ENCODE measurements at places on chromosomes 1 and 21.
A peak's percentile ranks its signal among the peaks of the same experiment; 100 is the strongest.

- peaks cover 19% of the 10 kb centered on the region for H3K4me1 ChIP-seq
- H3K36me3 ChIP-seq, result no peaks in the 10 kb centered on the region
- no peaks in the 10 kb centered on the region for H3K27me3 ChIP-seq
- DNase-seq, result peak; percentile 89
- H3K27ac ChIP-seq, result peak overlapping the region; percentile 92
- peak overlapping the region; percentile 75 for H3K4me3 ChIP-seq
These were observed 18.7 kb downstream of the KIAA2013 start for GRCh38 chr1:11907275-11908094.

DNA sequence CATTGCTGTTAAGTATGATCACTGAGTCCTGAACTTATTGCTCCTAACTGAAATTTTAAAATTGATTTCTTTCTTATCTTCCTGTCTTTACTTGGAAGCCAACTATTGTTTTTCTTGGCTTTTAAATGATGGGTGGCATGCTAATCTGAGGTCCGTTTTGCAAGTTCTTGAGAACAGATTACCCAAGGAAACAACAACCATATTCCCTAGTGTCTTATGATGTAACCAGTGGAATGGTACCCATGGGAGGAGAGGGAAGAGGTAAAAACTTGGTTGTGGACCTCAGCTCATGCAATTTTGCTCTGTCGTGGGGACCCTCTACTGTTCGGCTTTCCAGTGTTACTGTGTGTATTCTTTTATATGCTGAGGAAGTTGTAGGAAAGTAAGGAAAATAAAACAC is 454.8 kb upstream of the ADAMTS5 start:
- DNase-seq, result no peak
- H3K27me3 ChIP-seq, result no peaks in the 10 kb centered on the region
- peak overlapping the region; percentile 45 for H3K27ac ChIP-seq
- peaks cover 43% of the 10 kb centered on the region for H3K4me1 ChIP-seq

- H3K4me3 ChIP-seq, result no peak overlapping the region
- peaks cover 64% of the 10 kb centered on the region for H3K4me1 ChIP-seq
- DNase-seq, result no peak
- H3K36me3 ChIP-seq, result no peaks in the 10 kb centered on the region
- no peak overlapping the region for H3K27ac ChIP-seq
These were observed 119.7 kb downstream of the TGFB2 start for GRCh38 chr1:218464871-218465270.

DNA sequence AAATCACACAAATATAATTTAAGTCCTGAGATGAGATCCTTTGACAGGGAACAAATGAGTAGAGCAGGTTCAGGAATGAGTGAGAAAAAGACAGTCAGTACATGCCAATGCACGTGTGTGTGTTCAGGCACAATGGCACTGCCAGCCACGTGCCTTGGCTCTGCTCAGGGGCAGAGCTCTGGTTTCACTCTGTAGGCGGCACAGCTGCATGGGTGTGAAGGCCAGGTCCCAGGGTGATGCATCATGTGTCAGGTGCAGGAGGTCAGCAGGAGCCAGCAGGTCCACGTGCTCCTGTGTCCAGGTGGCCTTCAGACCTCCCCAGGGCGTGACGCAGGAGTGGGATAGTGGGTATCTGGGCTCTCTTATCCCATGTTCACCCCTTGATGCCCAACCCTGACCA is 386.1 kb downstream of the KCNH1 start:
- no peaks in the 10 kb centered on the region for H3K4me1 ChIP-seq
- no peak for DNase-seq
- no peaks in the 10 kb centered on the region for H3K36me3 ChIP-seq
- no peak overlapping the region for H3K27ac ChIP-seq
- H3K27me3 ChIP-seq, result peaks cover 28% of the 10 kb centered on the region

DNA sequence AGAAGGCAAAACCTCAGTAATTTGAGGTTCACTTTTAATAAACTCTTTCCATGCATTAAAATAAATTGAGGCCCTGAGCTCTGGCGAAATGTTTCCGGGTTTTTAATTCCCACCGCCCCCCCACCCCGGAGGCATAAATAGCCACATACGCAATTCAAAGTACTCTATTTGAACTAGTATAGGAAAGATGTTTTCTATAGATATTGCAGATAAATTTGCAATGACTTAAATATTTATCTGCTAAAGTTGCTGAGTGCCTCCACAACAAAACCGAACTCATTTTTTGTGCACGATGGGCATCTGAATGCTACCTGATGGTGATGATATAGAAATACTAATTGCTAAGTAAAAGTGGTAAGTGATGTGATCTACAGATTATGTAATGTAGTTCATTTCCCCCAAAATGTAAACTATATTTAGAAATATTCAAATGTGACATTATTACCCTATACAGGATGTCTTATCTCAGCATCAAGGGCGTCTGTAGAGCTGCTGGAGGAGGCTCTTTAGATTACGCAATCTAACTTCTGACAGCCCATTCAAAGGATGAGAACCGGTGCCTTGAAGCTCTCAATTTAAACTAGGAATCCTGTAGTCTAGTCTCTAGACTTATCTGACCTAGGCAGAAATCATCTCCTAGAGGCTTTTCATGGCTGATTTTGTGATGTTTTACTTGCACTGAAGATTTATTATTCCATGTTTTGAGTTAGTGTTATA is 8.5 kb downstream of the IRF2BP2 start:
- H3K4me3 ChIP-seq, result peak overlapping the region; percentile 87
- peaks cover 20% of the 10 kb centered on the region for H3K36me3 ChIP-seq
- H3K27me3 ChIP-seq, result no peaks in the 10 kb centered on the region
- no peak for DNase-seq
- H3K4me1 ChIP-seq, result peaks cover 80% of the 10 kb centered on the region

GRCh38 chr1:30342535-30343141 is 380.7 kb downstream of the MATN1 start:
- H3K27me3 ChIP-seq, result peaks cover 82% of the 10 kb centered on the region
- DNase-seq, result no peak

DNA sequence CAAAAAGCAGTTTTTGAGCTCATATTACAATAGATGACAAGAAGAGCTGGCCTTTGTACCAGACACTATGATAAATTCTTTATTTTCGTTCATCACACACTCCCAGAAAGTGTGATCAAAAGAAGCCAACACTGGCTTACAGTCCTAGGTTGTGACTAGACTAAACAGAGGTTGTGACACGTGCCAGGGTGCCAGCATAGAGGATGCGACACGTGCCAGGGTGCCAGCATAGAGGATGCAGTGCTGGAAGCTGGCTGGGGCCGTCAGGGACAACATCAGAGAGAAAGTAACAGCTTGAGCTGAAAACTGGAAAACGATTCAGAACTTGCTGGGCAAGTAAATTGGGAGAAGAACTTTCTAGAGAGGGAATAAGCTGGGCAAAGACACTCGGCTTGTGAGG is 2.2 kb downstream of the MTARC1 start:
- H3K27me3 ChIP-seq, result no peaks in the 10 kb centered on the region
- no peak overlapping the region for H3K27ac ChIP-seq
- no peak overlapping the region for H3K4me3 ChIP-seq
- peaks cover 5% of the 10 kb centered on the region for H3K36me3 ChIP-seq
- peaks cover 46% of the 10 kb centered on the region for H3K4me1 ChIP-seq

GRCh38 chr1:17304151-17304825 is 3.7 kb upstream of the PADI4 start:
- H3K27ac ChIP-seq, result no peak overlapping the region
- peaks cover 45% of the 10 kb centered on the region for H3K27me3 ChIP-seq
- no peaks in the 10 kb centered on the region for H3K4me1 ChIP-seq
- no peak for DNase-seq

- no peak overlapping the region for H3K4me3 ChIP-seq
- H3K4me1 ChIP-seq, result no peaks in the 10 kb centered on the region
- no peaks in the 10 kb centered on the region for H3K36me3 ChIP-seq
- no peak overlapping the region for H3K27ac ChIP-seq
- DNase-seq, result no peak
These were observed 424.4 kb upstream of the RUNX1 start for GRCh38 chr21:35473496-35473895.

DNA sequence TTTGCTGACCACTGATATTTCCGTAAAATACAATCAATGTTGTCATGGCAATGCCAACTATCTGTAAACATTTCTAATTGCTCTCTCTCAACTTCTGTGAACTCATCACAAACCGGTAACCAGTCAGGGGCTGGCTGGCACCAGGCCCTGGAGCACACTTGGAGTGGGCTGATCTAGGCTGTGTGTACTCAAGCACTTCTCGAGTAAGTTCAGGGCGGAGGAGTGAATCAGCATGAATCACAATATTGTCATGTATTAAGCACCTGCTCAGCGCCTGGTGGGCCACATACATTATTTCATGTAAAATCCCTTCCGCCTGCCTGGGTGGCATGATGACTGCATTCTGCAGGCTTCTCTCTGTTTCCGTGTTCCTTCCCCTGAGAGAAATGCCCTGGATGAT is 212.4 kb downstream of the FOXD2 start:
- no peak overlapping the region for H3K4me3 ChIP-seq
- H3K4me1 ChIP-seq, result no peaks in the 10 kb centered on the region
- no peak overlapping the region for H3K27ac ChIP-seq
- peaks cover 82% of the 10 kb centered on the region for H3K27me3 ChIP-seq
- DNase-seq, result no peak

- H3K4me1 ChIP-seq, result no peaks in the 10 kb centered on the region
- no peaks in the 10 kb centered on the region for H3K36me3 ChIP-seq
- no peak overlapping the region for H3K4me3 ChIP-seq
- no peak overlapping the region for H3K27ac ChIP-seq
- H3K27me3 ChIP-seq, result no peaks in the 10 kb centered on the region
- no peak for DNase-seq
These were observed 181.3 kb downstream of the ATP6V1G3 start for GRCh38 chr1:198359024-198359653.

GRCh38 chr1:15432324-15432723 is 5.9 kb upstream of the CTRC start:
- no peaks in the 10 kb centered on the region for H3K27me3 ChIP-seq
- H3K27ac ChIP-seq, result no peak overlapping the region
- H3K4me1 ChIP-seq, result peaks cover 11% of the 10 kb centered on the region
- H3K36me3 ChIP-seq, result peaks cover 22% of the 10 kb centered on the region

GRCh38 chr1:225425201-225425786 is 2.5 kb downstream of the LBR start:
- no peak overlapping the region for H3K4me3 ChIP-seq
- peaks cover 15% of the 10 kb centered on the region for H3K36me3 ChIP-seq
- no peak for DNase-seq

DNA sequence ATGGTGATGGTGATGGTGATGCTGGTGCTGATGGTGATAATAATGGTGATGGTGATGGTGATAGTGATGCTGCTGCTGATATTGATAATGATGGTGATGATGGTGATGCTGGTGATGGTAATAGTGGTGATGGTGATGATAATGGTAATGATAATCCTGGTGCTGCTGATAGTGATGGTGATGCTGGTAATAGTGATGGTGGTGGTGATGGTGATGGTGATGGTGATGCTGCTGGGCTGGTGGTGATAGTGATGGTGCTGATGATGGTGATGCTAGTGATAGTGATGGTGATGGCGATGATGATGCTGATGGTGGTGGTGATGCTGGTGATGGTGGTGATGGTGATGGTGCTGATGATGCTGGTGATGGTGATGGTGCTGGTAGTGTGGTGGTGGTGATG is 58.4 kb upstream of the IGSF21 start:
- H3K27ac ChIP-seq, result no peak overlapping the region
- no peak overlapping the region for H3K4me3 ChIP-seq
- H3K4me1 ChIP-seq, result no peaks in the 10 kb centered on the region
- H3K27me3 ChIP-seq, result peaks cover 78% of the 10 kb centered on the region

GRCh38 chr1:114094675-114095074 is 59.0 kb downstream of the SYT6 start:
- H3K4me3 ChIP-seq, result no peak overlapping the region
- H3K36me3 ChIP-seq, result no peaks in the 10 kb centered on the region
- peaks cover 15% of the 10 kb centered on the region for H3K27me3 ChIP-seq
- H3K27ac ChIP-seq, result no peak overlapping the region
- no peaks in the 10 kb centered on the region for H3K4me1 ChIP-seq
- DNase-seq, result no peak

GRCh38 chr1:13652238-13652637 is 47.8 kb upstream of the PRDM2 start:
- H3K4me1 ChIP-seq, result no peaks in the 10 kb centered on the region
- DNase-seq, result no peak
- no peak overlapping the region for H3K27ac ChIP-seq
- H3K4me3 ChIP-seq, result no peak overlapping the region
- no peaks in the 10 kb centered on the region for H3K36me3 ChIP-seq

DNA sequence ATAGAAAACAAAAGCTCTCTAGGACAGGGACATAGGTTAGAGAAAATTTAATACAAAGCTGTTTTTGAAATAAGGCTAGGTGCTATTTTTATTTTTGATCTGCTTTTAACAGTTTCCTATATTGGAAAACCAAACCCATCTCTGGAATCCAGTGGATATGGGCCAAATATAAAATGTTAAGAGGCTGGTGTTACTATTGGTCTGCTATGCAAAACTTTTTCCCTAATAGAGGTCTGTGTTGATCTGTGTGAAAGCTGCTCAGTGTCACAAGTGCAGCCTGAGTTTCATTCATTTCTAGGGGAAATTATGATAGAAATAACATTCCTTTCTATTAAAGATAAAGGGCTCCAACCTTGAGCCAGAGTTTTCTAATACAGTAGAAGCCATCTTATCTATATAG is 116.4 kb downstream of the OLFML2B start:
- H3K27me3 ChIP-seq, result no peaks in the 10 kb centered on the region
- H3K36me3 ChIP-seq, result peaks cover under 1% of the 10 kb centered on the region
- H3K27ac ChIP-seq, result no peak overlapping the region
- no peak overlapping the region for H3K4me3 ChIP-seq

DNA sequence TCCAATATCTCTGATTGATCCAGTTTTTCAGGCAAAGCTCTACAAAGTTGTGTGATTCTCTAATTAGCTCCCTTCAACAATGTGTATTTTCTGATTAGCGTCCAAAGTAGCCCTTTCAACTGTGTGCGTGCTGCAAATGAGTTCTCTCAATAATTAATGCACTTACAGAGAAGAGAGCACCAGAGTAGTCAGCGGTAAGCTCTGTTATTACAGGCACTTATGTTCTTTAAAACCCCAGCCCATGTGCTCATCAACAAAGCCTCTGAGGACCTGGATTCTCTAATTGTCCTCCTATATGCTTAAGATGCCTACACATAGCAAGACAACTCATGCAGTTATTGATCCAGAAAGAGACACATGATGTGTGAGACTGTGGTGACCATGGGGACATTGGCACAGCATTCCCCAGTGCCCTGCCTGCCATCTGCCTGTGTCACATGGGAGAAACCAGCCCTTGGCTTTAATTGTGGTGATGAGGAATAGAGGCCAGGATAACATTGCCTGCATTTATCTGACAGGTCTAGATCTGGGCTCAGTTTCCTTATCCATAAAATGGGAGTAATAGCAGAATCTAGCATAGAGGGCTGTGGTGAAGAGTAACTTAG is 151.7 kb downstream of the PCP4 start:
- peaks cover 7% of the 10 kb centered on the region for H3K27me3 ChIP-seq
- H3K4me1 ChIP-seq, result no peaks in the 10 kb centered on the region
- H3K4me3 ChIP-seq, result no peak overlapping the region
- no peak overlapping the region for H3K27ac ChIP-seq

GRCh38 chr1:67555461-67556296 is 125.5 kb upstream of the SERBP1 start:
- no peak for DNase-seq
- no peaks in the 10 kb centered on the region for H3K27me3 ChIP-seq
- H3K4me3 ChIP-seq, result no peak overlapping the region
- no peak overlapping the region for H3K27ac ChIP-seq

GRCh38 chr1:59833991-59834390 is 19.2 kb downstream of the HOOK1 start:
- H3K36me3 ChIP-seq, result no peaks in the 10 kb centered on the region
- no peaks in the 10 kb centered on the region for H3K4me1 ChIP-seq
- DNase-seq, result no peak
- H3K4me3 ChIP-seq, result no peak overlapping the region
- H3K27me3 ChIP-seq, result no peaks in the 10 kb centered on the region

All from left ventricle myocardium inferior (tissue), 1 donor.